Lung (tissue), 17 donors: ENCODE measurements at places on chromosomes 1 and 21. TPM values are rescaled to one million over a fixed set of nuclear protein-coding genes. Genes with fewer than 3 reads are reported as not detected.

GRCh38 chr1:41891199-41891896 lies 27.4 kb downstream of the HIVEP3 start:
- H3K27me3 ChIP-seq = no peaks in the 10 kb centered on the region
- peak; percentile 75 for DNase-seq
- peak overlapping the region; percentile 29 for H3K27ac ChIP-seq
- no peaks in the 10 kb centered on the region for H3K36me3 ChIP-seq

DNA sequence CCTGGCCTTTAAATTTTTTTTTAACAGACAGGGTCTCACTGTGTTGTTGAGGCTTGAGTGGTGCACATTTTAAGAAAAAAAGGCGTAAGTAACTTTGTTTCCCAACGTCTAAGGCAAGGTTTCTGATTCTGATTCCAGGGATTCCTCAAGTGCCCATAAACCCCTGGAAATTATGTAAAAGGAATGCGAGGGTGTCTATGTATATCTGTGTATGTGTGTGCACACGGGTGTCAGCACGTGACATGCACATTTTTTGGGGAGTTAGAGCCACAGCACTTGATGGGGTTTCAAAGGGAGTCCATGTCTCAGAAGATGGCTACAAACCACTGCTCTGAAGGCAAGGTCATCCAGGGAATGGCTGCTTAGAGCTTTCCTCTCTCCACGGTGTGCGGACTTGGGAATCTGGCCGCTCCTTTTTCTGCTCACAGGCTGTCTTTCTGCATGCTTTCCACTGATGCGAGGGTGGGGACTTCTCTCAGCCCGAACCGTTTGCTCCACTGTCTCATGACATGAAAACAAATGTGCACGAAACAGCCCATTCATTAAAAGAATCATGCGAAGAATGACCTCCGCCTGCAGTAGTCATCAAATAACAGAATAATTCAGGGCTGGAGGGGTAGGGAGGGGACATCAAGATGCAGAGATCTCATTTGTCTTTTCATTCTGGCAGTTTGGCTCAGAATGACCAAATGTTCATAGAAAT lies 18.7 kb upstream of the RERE start:
- H3K27ac ChIP-seq = no peak overlapping the region
- DNase-seq = no peak
- no peak overlapping the region for H3K4me3 ChIP-seq
- H3K36me3 ChIP-seq = no peaks in the 10 kb centered on the region
- peaks cover 2% of the 10 kb centered on the region for H3K4me1 ChIP-seq
- H3K27me3 ChIP-seq = no peaks in the 10 kb centered on the region

DNA sequence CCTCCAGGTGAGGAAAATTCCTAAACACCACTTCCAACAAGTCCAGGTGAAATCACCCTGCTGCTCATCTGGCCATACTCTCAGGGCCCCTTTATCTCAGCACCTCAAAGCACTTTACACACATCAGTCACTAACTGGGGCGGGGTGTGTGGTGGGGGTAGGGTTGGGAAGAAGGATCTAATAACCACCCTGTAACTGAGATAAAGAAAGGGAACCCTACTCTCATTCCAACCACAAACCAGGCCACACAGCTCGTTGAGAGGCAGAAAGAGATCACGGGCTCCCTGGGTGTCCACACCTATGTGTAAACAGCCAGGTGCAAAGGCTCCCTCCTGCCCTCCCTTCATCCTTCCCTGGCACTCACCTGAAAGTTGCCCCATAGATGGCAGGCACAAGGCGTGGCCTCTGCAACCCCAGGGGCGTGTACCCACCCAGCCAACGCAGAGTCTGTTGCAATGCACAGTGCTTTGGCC lies 20.4 kb downstream of the GPR161 start:
- no peaks in the 10 kb centered on the region for H3K27me3 ChIP-seq

DNA sequence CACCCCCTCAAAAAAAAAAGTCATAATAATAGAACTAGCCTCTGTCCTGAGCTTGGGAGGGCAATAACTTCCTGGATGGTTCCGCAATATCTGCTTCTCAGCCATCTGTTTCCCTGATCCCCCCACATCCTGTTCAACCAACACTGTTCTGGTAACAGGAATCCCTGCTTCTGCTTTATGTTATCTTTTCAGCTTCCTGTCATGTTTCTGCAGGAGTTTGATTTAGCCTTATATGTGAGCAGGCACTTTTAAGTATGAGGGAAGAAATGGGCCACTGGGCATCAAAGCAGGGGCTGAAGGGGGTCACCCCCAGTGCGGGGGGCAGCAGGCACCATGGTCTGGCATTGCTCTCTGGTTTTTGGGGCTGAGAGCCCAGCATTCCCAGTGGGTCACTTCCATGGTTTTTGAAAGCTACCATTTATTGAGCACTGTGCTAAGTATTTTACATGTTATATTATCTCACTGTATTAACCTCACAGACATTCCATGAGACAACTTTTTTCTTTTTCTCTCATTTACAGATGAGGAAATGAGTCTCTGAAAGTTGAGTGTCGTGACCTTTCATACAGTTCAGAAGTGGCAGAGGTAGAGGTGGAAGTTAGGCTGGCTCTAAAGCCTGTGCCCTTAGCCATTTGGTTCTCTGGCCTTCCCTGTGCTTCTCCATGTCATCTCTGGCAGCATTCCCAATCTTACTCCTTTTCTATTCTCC lies 61.9 kb downstream of the DNTTIP2 start:
- H3K4me3 ChIP-seq = no peak overlapping the region

Gene FLG2
- not detected for total RNA-seq
